NCI-H510A (cell line): ENCODE measurements at places on chromosomes 3 and 15.

- no peak for DNase-seq
Measured at GRCh38 chr15:33315044-33315443, 4.3 kb downstream of the RYR3 start.

GRCh38 chr3:182124187-182124586, 412.5 kb downstream of the SOX2 start:
- no peak for DNase-seq

DNA sequence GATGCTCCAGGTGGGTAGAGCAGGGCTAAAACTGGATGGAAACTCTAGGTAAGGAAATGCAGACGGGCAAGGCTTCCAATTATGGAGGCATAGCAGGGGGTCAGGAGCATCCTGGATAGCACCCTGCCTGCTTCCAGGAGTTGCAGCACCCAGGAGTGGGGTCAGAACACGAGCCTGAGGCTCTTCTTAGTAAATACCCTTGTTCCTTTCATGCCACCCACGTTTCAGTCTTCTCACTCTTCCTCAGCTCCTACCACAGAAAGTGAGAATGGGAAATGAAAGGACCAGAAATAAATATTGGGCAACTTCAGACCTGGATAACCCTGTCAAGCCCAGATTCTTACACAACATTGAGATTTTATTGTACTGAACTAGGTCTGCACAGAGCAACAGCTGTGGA, 16.4 kb downstream of the CCR1 start:
- no peak for DNase-seq

- DNase-seq, result no peak
Measured at GRCh38 chr15:41115161-41115651, 874 bp downstream of the INO80 start.

- DNase-seq, result peak; percentile 89
Measured at GRCh38 chr3:195001961-195002861, 268.7 kb downstream of the XXYLT1 start.

GRCh38 chr3:77096966-77097890, 57.3 kb downstream of the ROBO2 start:
- DNase-seq, result no peak

DNA sequence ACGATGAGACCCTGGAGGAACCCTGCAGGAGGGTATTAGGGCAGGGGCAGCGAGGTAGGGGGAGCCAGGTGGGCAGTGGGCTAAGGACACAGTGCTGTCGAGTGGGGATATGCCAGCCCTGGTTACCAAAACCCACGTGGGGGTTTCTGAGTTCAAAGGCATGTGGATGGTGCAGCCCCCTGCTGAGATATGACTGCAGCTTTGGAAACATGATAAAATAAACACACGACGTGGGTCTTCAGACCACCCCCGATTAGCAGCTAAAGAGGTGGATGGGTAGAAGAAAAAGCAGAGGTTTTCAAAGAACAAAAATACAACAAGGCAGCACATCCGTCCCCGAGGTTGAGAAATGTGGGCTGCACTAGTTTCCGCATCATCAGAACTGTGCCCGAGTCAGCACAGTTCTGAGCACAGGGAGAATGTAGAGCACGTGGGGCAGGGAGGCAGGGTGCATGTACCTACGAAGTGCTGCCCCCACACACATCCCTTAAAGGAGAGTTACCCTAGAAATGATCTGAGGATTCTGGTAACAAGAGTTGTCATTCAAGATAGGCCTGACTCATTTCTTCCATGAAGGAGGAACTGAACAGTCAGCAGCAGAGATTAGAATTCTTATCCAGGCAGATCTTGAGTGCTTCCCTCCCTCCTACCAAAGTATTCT, 121.3 kb downstream of the RPLP1 start:
- DNase-seq, result no peak

GRCh38 chr15:96107916-96108315, 222.6 kb upstream of the NR2F2 start:
- DNase-seq, result no peak

- no peak for DNase-seq
Measured at GRCh38 chr15:40754574-40754882, 526 bp downstream of the RMDN3 start.

DNA sequence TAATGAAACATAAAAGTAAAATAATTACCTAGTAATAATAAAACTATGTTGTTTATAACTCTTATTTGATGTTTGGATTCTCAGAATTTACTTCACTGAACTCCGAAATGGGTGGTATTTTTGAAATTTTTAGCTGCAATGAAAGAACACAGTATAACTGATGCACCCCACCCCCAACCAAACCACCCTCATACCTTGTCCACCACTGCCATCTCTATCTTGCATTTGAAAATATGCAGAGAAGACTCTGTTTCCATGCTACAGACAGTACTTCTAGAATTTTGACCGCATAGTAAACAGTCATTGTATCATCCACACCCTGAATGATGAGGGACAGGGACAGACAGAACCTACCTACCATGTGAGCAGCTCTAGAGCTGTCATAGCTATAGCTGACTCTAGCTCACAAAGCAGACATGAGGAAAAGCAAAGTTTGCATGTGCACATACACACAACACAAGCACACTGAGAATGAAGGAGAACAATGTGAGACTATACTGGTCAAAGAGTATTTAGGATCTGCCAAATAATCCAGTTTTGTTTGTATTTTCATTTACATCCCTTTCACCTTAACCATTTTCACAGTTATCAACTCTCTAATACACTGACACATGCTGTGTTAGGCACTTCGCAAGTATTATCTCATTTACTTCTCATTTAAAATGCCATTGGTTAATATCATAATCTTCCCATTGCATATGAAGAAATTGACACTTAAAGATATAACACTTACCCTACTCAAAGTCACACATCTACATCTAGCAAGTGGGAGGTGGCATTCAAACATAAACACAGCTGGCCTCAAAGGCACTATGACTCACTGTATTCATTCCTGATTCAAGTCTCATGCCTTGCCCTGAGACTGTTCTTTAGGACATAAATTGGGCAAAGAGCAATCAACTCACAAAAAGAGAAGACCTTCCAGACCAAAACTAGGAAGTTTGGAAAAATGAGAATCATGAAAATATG, 1014.7 kb upstream of the CFAP20DC start:
- DNase-seq, result no peak

DNA sequence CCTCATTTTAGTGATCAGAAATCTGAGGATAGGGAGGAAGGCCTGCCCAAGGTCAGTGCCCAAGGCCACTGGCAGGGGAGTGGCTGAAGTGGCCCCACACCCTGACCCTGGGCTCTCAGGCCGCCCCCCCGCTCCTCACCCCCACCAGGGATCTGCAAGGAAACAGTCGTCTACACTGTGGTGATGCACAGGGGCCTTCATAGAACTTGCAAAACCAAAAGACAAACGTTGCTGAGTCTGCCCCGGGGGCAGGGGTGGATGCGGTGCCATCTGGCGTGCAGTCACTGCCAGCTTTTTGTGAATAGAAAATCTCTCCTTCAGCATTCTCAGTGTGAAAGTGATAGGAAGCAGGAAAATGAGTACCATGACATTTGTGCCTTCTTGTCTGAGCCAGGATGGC, 41.3 kb downstream of the WHAMM start:
- DNase-seq, result no peak

DNA sequence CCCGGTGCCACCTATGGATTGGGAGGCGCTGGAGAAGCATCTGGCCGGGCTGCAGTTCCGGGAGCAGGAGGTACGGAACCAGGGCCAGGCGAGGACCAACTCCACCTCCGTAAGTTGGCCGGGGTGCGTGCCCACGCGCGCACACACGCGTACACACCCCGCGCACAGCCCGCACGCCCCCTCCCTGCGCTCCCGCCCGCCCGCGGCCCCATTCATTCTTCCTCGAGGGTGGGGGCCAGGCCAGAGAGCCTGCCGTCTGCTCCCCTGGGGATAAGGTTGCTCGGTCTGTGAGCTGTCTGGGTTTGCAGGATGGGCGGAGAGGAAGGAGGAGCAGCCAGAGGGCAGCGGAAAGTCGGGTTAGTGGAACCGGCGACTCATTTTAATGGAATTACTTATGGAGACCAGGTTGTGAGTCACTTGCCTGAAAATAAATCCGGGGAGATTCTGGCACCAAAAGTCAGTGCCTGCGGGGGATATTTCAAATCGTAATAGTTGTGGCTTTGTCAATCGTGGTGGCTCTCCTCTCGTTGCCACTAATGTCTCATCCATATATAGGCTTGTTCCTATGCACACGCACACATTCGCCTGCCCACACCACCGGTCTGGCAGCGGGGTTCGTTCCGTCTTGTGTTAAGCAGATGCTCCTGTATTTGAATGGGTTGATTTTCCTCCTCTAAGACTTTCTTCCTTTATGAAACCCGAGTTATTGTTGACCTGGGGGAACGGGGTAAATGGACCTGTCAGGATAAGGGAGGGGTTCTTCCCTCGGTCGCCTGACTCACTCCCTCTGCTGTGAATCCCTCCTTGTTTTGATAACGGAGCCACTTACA, 223.4 kb upstream of the IL12A start:
- peak; percentile 33 for DNase-seq

GRCh38 chr3:23073724-23074305, 129.3 kb upstream of the UBE2E2 start:
- no peak for DNase-seq

DNA sequence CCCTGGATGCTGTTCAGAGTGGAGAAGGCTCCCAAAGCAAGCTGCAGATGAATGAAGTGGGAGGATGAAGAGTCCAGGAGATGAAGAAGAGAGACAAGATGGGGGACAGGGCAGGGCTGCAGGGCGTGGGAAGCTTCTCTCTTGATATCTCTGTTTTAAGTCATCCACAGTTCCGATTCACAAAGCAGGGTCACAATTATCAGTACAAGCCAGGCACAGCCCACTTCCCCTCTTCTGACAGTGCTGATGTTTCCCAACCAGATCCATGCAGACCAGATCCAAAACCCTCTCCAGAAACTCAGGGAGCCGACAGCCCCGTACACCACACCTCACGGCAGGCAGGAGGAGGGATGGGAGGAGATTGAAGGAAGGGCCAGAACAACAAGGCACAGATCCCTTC, 31.1 kb downstream of the NTRK3 start:
- DNase-seq, result no peak

- peak; percentile 54 for DNase-seq
Measured at GRCh38 chr3:9730657-9731205, 804 bp upstream of the BRPF1 start.

DNA sequence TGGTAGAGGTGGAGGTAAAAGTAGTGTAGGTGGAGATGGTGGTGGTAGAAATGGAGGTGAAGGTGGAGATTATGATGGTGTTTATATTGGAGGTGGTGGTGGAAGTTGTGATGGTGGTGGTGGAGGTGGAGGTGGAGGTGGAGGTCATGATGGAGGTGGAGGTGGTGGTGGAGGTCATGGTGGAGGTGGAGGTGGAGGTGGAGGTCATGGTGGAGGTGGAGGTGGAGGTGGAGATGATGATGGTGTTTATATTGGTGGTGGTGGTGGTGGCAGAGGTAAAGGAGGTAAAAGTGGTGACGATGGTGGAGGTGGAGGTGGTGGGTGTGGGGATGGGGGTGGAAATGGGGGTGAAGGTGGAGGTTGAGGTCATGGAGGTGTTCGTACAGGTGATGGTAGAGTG, 107.8 kb downstream of the ASB7 start:
- no peak for DNase-seq

GRCh38 chr3:10783360-10784351, 32.4 kb upstream of the SLC6A11 start:
- DNase-seq, result no peak

DNA sequence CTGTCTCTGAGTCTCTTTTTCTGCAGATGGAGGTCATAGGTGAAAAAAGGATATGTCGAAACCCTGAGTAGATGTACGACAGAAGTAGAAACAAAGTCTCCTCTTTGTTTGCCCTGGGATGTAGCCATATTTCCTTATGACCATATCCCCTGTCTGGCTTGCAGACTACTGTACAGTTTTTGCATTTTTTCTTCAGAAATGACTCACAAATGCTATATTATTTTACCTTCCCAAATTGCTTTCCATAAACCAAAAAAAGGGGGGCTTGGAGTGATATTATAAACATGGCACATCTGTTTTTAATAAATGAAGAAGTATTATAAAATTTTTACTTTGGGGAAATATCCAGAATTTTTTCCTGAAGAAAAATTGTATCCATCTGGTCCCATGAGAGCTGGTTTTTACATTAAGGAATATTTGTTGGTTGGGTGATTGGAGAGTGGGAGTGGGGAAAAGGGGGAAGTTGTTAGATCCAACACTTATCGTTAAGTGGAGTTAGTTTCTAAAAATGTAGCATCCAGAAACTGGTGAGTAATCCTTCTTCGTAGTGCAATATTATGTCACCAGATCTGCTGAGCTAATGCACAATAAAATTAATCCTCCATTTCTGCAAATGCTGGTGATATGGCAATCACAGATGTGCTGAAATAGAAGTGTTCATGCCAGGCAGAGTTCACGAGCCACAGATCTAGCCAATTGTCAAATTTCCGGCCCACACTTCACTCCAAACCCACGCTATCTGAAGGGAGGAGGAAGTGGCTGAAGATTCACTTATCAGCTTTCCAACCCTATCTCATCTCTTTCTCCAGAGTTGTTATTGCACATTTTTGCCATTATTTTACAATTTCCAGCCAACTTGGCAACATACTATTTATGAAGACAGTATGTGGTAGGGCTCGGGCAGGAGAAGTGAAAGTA, 313.6 kb upstream of the ATP11B start:
- no peak for DNase-seq

- DNase-seq, result no peak
Measured at GRCh38 chr15:74327756-74328155, 39.7 kb downstream of the CYP11A1 start.

- DNase-seq, result no peak
Measured at GRCh38 chr3:51385621-51386091, 565 bp downstream of the MANF start.

GRCh38 chr3:70431911-70432310, 119.5 kb upstream of the MDFIC2 start:
- DNase-seq, result no peak

DNA sequence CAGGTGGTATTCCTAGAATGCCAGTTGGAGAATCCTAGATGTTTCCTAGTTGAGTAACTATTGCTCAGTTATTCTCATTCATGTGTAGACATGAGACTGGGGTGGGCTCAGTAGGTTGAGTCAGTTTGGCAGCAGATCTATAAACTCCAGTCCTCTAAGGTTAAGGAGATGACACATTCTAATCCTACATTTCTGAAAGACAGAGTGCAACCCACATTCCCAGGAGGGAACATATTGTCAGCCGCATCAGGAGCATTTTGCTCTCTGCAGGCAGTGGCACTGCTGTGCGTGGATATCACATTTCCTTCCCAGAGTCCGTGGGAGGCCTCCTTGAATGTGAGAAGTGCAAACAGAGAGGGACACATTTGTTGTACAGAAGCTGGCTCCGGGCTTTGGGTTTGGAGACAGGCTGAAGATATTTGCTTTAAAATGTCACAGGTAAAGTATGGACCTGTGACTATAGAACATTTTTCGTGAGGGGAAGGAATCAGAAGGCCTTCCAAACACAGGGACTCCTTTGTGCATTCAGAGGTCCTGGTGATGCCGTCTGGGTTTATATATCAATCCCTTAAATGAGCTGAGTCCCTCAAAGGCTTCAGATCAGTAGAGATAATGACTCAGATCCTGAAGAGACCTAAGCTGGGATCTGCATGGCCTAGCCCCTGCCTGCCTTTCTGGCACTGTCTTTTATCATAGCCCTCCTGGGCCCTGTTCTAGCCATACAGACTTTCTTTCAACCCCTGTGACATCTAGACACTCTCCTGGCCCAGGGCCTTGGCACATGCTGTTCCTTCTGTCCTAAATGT, 156.5 kb downstream of the CADPS start:
- no peak for DNase-seq
